ENCODE measurements at places on chromosomes 2 and 18. TPM values are rescaled to one million over a fixed set of nuclear protein-coding genes. Genes with fewer than 3 reads are reported as not detected.

DNA sequence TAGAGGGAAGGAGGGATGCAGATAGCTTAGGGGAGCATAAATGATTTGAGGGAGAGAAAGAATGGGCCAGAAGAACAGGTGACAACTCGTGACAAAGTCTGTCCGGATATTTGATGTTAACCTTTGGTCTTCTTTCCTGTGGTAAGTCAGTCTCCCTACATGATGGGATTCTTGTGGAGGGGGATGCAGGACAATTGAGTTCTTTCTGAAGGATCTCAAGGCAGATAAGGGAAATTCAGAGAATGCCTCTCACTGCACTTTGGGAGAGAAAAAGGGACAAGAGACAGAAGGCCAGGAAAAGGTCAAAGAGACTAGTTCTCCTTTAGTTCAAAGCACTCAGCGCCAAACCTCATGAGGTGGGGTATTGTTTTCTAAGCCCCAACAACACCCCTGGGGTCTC is 34.2 kb downstream of the FBXO36 start:
- H3K4me1 ChIP-seq, result no peaks in the 10 kb centered on the region
- no peaks in the 10 kb centered on the region for H3K36me3 ChIP-seq
- H3K27ac ChIP-seq, result no peak overlapping the region
- H3K4me3 ChIP-seq, result no peak overlapping the region
- H3K27me3 ChIP-seq, result no peaks in the 10 kb centered on the region
- DNase-seq, result no peak

DNA sequence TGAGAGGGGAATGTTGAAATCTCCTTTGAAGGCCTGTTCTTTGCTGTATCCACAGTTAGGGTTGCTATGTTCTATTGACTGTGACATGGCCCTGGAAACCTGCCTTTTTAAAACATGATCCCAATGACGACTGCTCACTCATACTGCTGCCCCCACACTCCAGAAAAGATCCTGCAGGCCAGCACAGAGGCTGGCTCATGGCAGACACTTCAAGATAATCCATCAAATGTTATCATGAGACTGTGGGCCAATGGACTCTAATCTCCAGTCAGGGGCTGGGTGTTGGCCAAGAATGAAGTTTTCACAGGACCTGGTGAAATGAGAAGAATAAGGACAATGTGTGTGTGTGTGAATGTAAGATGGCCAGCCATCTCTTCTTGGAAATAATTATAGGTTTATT is 59.0 kb upstream of the THOC1 start:
- H3K4me1 ChIP-seq, result 0 out of 2 replicates have a peak, but pooled peaks cover 11% of the 10 kb centered on the region
- H3K4me3 ChIP-seq, result no peak overlapping the region
- no peak overlapping the region for H3K27ac ChIP-seq
- DNase-seq, result no peak

DNA sequence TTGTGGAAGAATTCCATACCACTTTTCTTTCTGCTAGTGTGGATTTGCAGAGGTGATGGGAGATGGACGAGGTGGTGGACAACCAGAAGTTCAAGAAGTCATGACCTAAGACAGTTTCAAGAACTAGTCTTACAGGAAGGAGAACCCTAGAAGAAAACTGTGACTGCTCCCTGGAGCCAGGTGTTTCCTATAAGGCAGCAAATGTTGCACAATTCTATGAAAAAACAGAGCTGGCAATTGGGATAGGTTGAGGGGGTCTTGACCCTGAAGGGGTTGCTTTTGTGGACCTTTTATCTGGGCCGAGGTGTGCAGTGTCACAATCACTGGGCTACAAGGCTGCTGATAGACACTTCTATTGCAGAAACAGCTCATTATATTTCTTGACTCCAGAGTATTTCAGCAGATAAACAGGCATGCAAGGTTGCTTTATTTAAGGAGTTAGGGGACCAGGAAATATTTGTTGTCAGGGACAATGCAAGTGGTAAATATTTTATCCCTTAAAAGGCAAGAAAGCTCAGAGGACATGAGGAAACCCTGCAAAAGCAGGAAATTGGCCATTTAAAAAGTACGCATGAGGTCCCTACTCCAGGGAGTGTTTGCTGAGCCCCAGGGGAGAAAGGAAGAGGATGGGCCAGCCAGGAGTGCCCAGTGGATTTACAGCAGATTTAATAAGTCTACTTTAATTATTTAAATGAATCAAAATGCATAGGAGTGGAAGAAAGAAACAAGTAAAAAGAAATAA is 22.9 kb downstream of the APCDD1 start:
- H3K27ac ChIP-seq, result no peak overlapping the region
- H3K27me3 ChIP-seq, result peaks cover 21% of the 10 kb centered on the region
- H3K4me3 ChIP-seq, result no peak overlapping the region
- H3K36me3 ChIP-seq, result no peaks in the 10 kb centered on the region
- H3K4me1 ChIP-seq, result no peaks in the 10 kb centered on the region

- no peaks in the 10 kb centered on the region for H3K27me3 ChIP-seq
- no peaks in the 10 kb centered on the region for H3K36me3 ChIP-seq
- DNase-seq, result peak; percentile 45
- no peak overlapping the region for H3K27ac ChIP-seq
Observed at GRCh38 chr18:61587865-61588264, 254.6 kb downstream of the CDH20 start.

DNA sequence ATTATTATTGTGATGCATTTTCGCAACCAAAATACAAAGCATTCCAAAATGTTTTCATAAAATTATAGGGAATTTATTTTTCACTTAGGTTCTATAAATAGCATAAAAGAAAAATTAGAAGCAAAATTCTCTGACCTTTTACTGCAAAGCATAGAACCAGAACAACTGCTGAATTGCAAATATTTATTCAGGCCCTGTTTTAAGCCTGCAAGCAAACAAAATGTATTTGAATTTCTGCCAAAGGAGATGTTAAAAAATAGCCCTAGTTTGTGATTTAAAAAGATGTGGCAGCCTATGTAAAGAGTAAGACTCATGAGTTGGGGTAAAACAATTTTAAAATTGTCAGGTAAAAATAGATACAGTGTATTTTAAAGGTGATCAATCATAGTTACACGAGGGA is 138.1 kb downstream of the KCNJ3 start:
- H3K36me3 ChIP-seq, result no peaks in the 10 kb centered on the region
- no peak overlapping the region for H3K4me3 ChIP-seq
- no peak for DNase-seq
- H3K27ac ChIP-seq, result no peak overlapping the region
- H3K27me3 ChIP-seq, result no peaks in the 10 kb centered on the region

GRCh38 chr2:73962798-73963197 is 21.9 kb upstream of the TET3 start:
- no peaks in the 10 kb centered on the region for H3K4me1 ChIP-seq
- H3K36me3 ChIP-seq, result peaks cover 18% of the 10 kb centered on the region
- H3K4me3 ChIP-seq, result no peak overlapping the region
- no peak for DNase-seq

DNA sequence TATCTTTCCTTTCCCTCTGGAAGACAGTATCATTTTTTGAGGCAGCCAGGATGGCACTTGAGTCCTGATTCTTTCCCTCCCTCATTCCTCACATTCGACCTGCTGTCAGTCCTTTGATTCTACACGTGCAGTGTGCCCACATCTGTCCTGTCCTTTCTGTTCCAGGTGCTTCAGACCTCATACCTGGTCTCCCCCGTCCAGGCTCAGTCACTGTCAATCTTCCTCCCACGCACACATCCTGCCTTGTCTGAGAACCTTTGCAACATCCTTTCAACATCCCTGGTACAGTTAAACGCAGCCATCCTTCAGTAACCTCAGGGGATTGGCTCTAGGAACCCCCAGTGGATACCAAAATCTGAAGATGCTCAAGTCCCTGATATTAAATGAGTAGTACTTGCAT is 10.1 kb downstream of the BCL2 start:
- no peaks in the 10 kb centered on the region for H3K4me1 ChIP-seq
- DNase-seq, result no peak
- no peak overlapping the region for H3K27ac ChIP-seq
- H3K36me3 ChIP-seq, result no peaks in the 10 kb centered on the region
- no peaks in the 10 kb centered on the region for H3K27me3 ChIP-seq

Gene SNED1
- total RNA-seq, result 36.2 TPM

Gene LOXHD1
- total RNA-seq, result not detected

Gene MRPL44
- total RNA-seq, result 34.9 TPM

Gene REG3G
- total RNA-seq, result not detected

Gene RAD51AP2
- total RNA-seq, result not detected

Data from GM23248 (cell line).